ENCODE measurements at places on chromosomes 3 and 15.

DNA sequence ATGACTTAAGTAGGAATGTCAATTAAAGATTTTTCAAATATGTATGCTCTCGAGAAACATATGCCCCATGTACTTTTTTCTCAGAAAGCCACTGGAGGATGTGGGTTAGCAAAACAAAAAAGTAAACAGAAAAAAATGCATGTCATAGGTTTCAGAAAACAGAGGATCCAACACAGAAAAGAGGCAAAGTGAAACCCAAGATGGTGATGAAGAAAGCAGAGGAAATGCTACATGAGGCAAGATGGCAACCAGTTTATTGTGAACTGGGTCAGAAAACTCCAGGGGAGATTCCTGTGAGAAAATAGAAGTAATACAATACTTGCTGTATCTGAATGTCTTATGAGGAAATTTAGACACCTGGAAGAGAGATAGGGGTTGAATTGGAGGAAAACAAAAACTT, 30.8 kb upstream of the EOMES start:
- no peak for DNase-seq

- DNase-seq: peak; percentile 45
Observed at GRCh38 chr3:77039606-77040171, at the start of gene ROBO2. Gene ROBO2 (plus strand): TSS chr3:77040099. CDS start chr3:77040786, 687 bp downstream.

- DNase-seq: no peak
Observed at GRCh38 chr3:60219501-60219900, 1031.8 kb downstream of the FHIT start.

GRCh38 chr15:29556380-29556779, 265.9 kb downstream of the TJP1 start:
- DNase-seq: peak; percentile 9

GRCh38 chr3:188305220-188305619, 151.3 kb downstream of the LPP start:
- DNase-seq: no peak

DNA sequence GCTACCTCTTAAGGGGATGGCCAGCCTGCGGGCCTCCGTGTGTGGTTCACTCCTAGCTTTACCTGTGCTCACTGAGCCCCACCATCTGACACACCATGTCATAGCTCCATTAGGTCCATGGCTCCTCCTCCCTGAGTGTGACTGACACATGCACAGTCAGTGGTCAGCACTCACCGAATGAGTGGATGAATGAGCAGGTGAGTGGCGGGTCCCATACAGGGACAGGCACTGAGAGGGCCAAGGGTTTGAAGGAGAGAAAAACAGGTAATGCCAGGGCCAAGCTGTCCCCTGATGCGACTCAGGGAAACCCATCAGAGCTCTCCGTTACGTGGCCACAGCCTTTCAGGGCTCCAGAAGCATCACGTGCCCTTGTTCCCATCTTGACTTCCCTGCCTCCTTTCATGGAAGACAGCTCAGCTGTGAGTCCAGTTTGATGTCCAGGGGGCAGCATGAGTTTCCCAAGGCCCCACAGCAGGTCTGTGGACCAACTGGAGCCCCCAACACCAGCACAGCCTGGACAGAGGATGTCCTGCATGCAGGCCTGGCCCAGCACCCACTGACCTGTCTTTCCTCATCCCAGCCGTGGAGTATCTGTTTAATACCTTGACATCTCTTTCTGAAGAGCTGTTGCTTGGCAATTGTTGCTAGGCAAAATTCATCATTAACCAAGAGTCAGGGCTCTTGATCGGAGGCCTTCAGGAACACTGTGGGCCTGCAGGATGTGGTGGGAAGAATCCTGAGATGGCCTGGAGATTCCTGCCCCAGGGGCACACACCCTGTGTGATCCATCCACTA, 84.4 kb downstream of the PLXNA1 start:
- DNase-seq: no peak

DNA sequence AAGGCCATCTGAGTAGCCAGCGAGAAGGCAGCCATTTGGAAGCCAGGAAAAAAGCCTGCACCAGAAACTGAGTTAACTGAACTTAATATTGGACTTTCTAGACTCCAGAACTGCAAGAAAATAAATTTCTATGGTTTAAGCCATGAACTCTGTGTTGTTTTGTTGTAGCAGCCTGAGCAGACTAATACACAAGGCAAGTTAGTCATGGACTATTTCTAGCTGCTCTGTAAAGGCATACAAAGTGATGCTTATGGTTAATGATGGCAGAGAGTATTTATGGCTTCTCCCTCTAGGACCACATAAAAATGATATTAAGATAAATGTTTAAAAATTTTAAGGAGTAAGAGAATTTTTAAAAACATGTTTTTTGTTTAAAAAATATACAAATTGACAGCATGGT, 37.1 kb downstream of the PROS1 start:
- DNase-seq: no peak

DNA sequence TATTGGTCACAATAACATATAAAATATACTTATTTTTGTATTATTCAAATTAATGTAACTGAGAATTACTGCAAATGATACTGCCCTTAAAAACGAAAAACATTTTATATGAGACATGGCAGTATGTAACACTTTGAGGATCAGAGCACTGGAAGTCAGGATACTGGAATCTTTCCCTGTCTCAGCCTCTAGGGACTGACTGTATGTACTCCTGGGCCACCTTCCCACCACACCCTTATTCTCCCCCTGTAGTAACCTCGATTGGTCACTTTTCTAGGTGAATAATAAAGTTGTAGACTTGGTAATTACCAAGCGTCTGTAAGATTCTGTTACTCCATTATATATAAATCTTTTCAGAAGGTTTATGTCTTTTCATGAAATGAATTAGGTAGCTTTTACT, 43.0 kb downstream of the LRRC49 start:
- DNase-seq: no peak

DNA sequence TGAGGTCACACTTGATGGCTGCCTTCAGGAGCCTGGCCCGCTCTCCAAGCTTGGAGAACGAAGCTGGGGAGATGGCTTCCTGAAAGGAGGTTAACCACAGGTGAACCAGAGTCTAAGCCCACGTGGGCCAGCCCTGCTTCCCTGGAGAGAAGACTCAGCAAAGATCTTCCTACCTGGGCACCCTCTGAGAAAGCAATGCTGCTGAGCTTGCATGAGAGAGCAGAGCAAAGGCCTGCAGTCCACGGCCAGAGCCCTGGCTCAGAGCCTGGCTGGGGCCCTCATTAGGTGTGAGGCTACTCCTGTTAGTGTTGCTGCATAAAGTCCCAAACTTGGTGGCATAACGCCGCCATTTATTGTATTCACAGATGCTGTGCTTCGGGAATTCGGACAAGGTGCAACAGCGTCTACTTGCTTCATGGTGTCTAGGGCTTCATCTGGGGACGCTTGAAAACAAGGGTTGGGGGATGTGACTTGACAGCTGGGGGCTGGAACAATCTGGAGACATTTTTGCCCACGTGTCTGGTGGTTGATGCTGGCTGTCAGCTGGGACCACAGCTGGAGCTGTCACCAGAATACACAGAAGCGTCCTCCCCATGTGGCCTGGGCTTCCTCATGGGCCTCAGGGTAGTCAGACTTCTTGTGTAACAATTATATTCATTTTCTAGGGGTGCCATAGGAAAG, 87.9 kb upstream of the MEF2A start:
- no peak for DNase-seq

DNA sequence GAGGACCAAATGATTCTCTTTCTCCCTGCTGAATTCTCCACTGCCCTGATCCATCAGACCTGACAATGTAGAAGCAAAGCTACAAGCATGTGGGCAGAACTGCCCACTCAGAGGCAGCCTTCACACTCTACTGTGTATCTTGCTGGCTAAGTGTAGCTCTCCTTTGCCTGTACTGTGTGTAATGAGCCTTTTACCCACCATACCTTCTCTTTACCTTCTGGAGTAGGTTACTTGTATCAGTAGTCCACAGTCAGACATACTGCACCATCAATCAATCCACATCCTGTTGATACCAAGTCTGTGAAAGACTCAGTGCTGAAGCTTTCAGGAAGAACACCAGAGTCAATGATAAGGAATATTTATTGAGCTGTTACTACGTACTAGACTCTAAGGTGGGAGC, 440.7 kb upstream of the ARHGEF26 start:
- no peak for DNase-seq

GRCh38 chr3:192409201-192409837, 318.0 kb downstream of the FGF12 start:
- peak; percentile 51 for DNase-seq

- DNase-seq: peak; percentile 88
Observed at GRCh38 chr3:65669163-65669875, 369.4 kb downstream of the MAGI1 start.

DNA sequence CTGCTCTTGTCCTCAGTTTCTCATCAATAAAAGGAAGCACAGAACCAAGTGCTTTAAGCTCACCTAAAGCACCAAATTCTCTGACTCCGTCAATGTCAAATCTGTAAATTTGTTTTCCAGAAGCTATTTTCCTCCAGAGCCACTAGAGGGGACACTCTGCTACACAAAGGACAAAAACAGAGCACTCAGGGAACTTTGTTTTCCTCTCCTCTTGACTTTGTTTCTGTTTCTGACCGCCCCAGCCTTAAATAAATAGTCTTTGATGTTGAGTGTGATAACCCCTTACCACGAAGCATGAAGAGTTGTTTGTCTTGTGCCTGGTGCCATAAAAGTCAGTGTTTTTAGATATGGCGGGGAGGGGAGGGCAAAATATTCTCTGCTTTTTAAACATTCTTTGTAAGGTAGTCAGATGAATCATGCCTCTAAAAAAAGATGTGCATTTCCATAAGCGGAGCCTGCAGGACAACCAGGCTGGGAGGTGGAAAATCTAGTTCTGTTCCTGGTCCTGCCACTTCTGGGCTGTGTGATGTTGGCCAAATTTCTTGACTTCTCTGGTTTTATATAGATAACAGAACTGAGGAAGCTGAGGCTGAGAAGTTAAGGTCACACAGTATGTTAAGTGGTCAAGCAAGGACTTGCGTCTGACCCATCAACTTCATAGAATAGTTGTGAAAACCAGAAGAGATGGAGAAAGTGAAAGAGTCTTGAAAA, 7.3 kb upstream of the ZBTB38 start:
- peak; percentile 91 for DNase-seq

GRCh38 chr3:36633060-36633459, 131.3 kb downstream of the DCLK3 start:
- DNase-seq: no peak

- DNase-seq: no peak
Observed at GRCh38 chr3:127747066-127747465, 74.3 kb downstream of the ABTB1 start.

DNA sequence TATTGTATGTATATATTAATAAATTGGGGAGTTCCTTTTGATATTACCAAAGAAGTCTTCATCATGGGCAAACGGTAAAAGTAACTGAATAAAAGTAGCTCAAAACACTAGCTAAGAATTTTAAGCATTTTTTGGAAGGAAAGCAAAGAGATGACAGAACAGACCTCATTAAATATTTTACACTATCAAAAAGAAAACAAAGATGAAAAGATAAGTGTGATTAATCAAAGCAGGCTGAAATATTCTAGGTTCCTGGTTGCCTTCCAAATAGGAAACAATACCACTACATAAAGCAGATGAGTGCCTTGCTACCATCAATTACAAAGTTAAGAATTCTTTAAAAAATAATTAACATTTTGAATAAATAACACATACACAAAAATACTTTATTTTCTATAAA, 3.6 kb downstream of the NKIRAS1 start:
- DNase-seq: no peak

GRCh38 chr3:56829533-56829932, 27.8 kb upstream of the ARHGEF3 start:
- no peak for DNase-seq

- no peak for DNase-seq
Observed at GRCh38 chr3:81952141-81952540, 190.7 kb upstream of the GBE1 start.

DNA sequence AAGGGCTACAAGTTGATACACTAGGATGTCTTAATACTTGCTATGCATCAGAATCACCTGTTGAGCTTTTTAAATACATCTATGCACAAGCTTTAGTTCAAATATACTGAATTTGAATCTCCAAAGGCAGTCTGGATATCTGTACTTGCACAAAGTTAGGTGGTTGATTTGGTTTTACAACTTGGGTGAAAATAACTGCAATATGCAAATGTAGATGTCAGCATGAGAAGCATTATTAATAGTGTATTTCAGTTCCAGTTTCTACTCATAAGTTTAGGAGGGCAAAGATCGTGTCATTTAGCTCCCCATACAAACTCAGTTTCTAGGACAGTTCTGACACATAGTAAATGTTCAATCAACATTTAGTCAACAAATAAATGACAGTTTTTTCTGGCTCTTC, 25.6 kb downstream of the IQCB1 start:
- no peak for DNase-seq

DNA sequence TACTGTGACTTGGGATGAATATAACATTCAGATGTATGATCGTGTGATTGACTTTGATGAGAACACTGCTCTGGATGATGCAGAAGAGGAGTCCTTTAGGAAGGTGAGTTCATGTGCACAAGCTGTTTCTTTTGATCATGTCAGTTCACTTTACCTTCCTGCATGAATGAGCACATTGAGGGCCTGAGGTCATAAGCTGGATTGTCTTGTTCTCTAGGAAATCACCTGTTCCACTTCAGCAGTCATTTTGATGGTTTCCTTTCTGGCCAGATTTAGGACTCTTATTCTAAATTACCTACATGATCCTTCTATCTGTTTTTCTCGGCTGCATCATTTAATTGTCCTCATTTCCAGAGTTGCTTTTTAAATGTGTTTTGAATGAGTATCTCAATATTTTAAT, 4.1 kb downstream of the RCN2 start:
- no peak for DNase-seq

DNA sequence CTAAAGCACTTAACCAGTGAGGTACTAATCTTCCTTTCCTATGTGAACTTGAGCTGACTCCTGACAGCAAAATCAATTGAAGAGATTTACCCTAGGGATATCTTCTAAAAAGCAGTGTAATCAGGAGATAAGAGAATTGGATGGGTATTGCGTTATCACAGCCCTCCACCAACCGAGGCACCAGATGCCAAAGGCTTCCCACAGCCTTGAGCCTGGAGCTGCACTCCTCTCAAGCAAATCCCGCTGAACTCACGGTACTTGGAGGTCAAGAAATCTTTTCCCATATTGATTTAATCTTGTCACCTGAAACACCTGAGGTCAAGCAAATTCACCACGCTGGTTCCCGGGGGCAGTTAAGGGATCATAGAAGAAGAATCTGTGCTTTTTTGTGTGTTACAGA, 346.8 kb downstream of the TBL1XR1 start:
- no peak for DNase-seq

Data from iris pigment epithelial cell (primary cell).